CD4-positive, alpha-beta memory T cell (primary cell): ENCODE measurements at places on chromosomes 1 and 21. TPM values are rescaled to one million over a fixed set of nuclear protein-coding genes. Genes with fewer than 3 reads are reported as not detected.

TRABD2B gene
- total RNA-seq, result not detected

ADORA3 gene
- 0.42 TPM for total RNA-seq

MYBPHL gene
- not detected for total RNA-seq

MCOLN3 gene
- 1.3 TPM for total RNA-seq

FCRL5 gene
- total RNA-seq, result not detected

DPH5 gene
- total RNA-seq, result 49.3 TPM

GRCh38 chr1:198610362-198610761 lies 28.5 kb upstream of the PTPRC start:
- no peak for DNase-seq

DNA sequence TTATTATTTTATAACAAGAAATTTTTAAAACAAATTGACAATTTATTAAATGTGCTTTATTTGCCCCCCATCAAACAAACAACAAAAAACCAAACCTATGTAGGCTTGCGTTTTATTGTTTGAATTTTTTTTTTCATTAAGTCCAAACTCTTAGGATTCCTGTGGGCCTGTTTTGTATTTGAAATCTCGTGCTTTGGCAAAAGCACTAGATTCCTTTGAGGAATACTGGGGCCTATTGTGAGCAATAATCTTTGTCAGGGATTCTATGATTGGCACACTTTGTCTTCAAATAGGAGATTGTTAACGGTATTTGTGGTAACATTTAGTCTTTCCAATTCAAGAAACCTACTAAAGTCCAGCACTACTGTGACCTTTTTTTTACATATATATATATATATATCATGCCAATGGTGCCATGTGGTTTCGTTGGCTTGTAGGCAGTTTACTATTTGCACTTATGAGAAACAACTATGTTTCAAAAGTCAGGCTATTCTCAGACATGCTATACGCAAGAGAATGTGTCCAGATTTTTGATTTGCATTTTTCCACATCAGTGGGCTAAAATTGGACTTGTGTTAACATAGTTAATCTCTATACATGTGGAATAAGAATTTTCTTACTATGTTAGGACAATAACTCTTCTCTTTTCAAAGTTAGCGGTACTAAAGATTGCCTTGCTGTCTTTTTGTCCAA lies 70.4 kb upstream of the GREM2 start:
- DNase-seq, result no peak

GRCh38 chr1:233240371-233240770 lies 55.2 kb downstream of the PCNX2 start:
- no peak for DNase-seq

- DNase-seq, result no peak
Observed at GRCh38 chr1:29240986-29241385, 4.7 kb downstream of the PTPRU start.

- DNase-seq, result no peak
Observed at GRCh38 chr1:94093996-94094395, 27.0 kb downstream of the ABCA4 start.

- DNase-seq, result peak; percentile 33
Observed at GRCh38 chr1:18953731-18954231, 2.7 kb downstream of the IFFO2 start.

- no peak for DNase-seq
Observed at GRCh38 chr1:155175927-155176371, 2.3 kb downstream of the TRIM46 start.

GRCh38 chr1:31297277-31298247 lies 730 bp downstream of the ZCCHC17 start:
- no peak for DNase-seq
